ENCODE measurements at places on chromosomes 16 and 17.

DNA sequence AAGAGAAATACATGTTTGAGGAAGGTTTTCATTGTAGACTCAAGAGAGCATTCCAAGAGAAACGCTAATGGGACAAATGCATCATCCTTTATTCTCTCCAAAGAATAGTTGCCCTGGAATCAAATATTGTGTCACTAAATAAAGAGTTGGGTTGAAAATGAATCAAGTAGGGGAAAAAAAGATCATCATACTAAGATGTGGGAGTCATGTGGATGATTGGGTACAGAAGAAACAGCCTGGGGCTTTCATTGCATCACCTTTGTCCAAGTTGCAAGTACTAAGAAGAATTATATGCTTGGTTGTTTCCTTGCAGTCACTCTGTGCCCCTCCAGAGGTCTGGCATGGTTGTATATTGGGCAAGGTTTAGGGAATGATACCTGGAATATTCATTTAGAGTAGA is 658.9 kb downstream of the TOX3 start:
- DNase-seq, result no peak

GRCh38 chr17:47470836-47471235 is 60.1 kb upstream of the NPEPPS start:
- DNase-seq, result no peak

DNA sequence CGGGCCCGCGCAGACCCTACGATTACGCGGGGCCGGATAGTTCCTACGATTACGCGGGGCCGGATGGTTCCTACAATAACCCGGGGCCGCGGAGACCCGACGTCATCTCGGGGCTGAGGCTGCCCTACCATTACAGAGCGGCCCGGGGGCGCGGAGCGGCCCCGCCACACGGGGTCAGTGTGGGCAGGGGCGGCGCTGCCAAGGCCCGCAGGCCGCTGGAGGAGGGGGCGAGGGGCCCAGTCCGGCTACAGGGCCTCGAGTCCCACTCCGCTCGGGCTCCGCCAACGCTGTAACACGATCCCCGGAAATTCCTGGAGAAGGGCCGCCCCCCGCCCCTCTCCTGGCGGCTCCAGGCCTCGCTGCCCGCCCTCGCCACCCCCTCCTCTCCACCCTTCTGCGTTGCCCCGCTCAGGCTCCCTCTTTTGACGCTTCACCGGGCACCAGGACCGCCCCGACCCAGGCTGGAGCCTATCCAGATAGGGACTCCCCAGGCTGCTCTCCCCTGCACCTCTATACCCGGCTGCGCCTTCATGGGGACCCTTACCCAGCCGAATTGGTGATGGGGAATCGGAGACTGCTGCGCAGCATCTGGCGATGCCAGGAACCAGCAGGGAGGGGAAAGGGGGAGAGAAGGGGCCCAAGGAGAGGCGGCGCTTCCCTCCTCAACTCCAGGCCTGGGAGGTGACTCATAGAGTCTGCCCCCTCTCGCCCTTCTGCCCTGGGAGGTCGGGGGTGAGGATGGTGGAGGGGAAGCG is at the start of gene RAB34:
Gene RAB34 (minus strand): TSS at position 291 of the 755 bp plus-strand sequence. CDS start 602 bp downstream, outside the sequence.
- no peak for DNase-seq

DNA sequence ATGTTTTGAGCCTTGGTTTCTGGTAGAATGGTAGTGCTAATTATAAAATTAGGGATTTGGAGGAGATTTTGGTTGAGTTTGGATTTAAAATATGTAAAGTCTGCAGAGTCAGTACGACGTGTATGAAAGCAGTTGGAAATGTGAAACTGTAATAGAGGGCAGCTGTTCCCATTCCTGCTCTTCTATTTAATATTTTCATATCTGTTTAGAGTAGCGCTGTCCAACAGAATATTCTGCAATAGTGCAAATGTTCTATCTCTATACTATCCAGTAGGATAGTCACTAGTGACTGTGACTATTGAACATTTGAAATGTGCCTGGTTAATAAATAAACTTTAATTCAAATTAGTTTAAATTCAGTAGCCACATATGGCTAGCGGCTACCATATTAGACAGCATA is 443.4 kb upstream of the SOX9 start:
- no peak for DNase-seq

GRCh38 chr17:55641676-55642081 is 81.0 kb downstream of the TMEM100 start:
- DNase-seq, result no peak

GRCh38 chr17:43897831-43898230 is 9.5 kb downstream of the MPP2 start:
- no peak for DNase-seq

- DNase-seq, result no peak
These were observed 4.2 kb downstream of the ATP2A3 start for GRCh38 chr17:3959921-3960601.

DNA sequence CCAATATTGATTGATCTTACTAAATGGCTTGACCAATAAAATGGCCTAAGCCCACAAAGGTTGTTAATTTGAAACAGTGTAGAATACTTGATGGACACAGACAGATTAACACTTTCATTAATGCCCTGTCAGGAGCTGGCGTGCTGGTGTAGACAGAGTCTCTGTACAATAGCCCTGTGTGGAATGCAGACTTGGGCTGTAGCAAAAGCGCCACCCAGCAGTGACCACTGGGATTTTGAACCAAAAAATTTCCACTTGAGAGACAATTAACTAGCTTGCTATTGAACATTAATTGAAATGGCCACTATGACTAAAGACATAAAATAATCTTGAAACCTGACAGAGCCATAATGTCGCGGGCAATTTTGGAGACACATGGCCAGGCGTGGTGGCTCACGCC is 19.7 kb upstream of the GUCY2D start:
- no peak for DNase-seq

- DNase-seq, result no peak
These were observed 6.2 kb downstream of the SBK1 start for GRCh38 chr16:28298511-28298878.
